ENCODE measurements at places on chromosomes 2 and 18.
A peak's percentile ranks its signal among the peaks of the same experiment; 100 is the strongest.

- DNase-seq, result no peak
Measured at GRCh38 chr18:35413163-35413511, 36.0 kb upstream of the ZNF396 start.

- DNase-seq, result no peak
Measured at GRCh38 chr2:134883552-134884293, 34.9 kb upstream of the CCNT2 start.

GRCh38 chr2:36355890-36356297 lies 316 bp downstream of the CRIM1 start:
- no peak for DNase-seq

GRCh38 chr18:9237981-9238380 lies 96.6 kb upstream of the TWSG1 start:
- DNase-seq, result no peak

DNA sequence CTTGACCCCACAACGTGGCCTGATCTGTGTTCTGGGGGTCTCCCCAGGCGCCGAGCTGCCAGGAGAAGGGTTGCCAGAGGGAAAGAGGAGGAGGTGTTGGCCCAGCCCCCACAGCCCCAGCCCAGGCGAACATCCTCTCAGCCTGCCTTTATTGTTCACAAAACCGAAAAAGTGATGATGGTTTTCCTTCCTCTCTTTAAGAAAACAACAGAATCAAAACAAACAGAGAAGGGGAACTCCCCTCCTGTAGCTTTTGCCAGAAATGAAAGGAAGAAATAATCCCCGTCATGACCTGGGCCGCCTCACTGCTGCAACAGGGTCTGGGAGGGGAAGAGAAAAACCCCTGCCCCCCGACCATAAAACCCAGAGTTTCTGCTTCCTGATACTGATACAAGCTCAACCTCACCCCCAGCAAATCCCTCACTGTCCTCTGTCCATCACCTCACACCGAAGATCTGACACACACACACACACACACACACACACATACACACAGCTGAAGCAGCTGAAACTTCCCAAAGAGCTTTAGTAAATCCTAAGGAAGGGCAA lies 52.0 kb downstream of the ZFP36L2 start:
- peak; percentile 90 for DNase-seq

- no peak for DNase-seq
Measured at GRCh38 chr2:35976611-35977010, 379.0 kb upstream of the CRIM1 start.

GRCh38 chr2:16656784-16657391 lies 8.7 kb downstream of the CYRIA start:
- no peak for DNase-seq

GRCh38 chr2:109321570-109321969 lies 192.6 kb downstream of the SH3RF3 start:
- no peak for DNase-seq

DNA sequence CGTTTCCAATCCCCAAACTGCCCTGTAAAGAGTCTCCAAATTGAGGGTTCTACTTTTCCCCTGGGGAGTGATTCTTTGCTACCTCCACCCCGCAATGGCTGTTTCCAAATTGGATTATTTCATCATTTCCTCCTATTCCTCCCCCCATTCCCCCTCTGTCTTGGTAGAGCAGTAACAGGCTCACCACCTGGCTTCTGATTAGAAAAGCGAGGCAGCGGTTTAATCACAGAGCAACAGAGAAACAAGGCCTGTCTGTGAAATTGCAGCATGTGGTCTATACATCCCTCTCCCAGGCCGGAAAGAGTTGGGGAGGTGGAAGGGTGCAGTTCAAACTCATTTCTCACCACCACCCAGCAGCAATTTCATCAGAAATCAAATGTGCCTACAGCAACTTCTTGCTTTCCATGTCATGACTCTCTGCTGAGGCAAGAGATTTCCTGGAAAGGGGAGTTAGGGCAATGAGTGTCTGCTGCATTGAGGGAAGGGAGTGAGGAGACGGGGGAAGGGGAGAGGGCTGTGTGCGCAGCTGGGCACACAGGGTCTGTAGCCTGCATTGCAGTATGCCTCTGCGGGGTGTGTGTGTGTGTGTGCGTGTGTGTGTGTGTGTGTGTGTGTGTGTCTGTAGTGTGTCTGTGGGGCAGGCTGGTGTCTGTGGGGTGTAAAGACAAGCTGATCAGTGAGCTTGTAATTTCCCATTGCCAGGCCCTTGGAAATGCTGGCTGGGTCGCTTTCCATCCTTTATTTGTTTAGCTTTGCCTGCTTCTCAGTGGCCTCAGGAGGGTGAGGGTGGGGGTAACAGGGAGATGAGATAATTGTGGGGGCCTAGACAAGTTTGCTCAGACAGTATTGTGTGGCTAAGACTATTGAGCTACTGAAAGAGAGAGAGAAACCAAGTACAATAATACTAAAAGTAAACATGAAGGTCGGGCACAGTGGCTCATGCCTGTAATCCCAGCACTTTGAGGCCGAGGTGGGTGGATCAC lies 13.5 kb upstream of the IGFBP2 start:
- DNase-seq, result peak; percentile 59

- no peak for DNase-seq
Measured at GRCh38 chr2:21097331-21097730, 26.4 kb upstream of the TDRD15 start.

GRCh38 chr2:171451074-171451473 lies 17.0 kb downstream of the DCAF17 start:
- no peak for DNase-seq

GRCh38 chr18:47531717-47532116 lies 280.3 kb upstream of the SKOR2 start:
- no peak for DNase-seq

DNA sequence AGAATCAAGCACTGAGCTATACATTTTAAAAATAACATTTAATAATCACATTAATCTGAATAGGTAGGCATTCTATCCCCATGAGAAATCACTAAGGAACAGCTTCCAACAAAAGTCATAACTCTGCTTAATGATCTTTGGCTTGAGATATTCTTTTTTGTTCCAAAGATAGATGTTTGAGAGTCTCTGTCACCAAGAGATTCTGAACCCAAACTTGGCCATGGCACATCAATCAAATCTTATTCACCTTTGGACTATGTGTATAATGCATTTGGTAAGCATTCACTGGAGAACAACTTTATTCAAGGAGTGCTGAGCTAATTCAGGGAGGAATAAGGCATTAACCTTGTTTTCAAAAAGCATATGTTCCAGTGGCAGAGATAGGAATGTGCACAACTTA lies 743.3 kb downstream of the SLC4A3 start:
- no peak for DNase-seq

DNA sequence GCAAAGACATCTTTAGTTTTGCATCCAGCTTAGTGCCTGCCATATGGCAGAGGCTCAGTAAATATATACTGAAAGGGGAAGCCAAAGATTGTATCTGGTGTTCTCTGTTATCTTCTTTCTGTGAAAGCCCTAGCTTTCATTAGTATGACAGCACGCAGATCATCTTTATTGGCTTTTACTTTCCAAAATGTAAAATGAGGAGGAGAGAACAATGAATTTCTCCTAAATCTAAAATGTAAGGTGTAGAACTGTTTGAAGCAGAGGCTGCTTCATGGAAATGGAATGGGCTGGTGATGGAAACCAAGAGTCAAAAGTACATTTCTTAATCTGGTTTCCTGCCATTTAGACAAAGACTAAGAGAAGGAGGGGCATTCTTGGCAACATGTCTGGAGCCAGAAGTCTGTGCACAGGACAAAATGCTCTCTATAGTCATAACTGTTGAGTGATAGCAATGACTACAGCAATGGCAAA lies 1029.9 kb upstream of the PIK3C3 start:
- no peak for DNase-seq

DNA sequence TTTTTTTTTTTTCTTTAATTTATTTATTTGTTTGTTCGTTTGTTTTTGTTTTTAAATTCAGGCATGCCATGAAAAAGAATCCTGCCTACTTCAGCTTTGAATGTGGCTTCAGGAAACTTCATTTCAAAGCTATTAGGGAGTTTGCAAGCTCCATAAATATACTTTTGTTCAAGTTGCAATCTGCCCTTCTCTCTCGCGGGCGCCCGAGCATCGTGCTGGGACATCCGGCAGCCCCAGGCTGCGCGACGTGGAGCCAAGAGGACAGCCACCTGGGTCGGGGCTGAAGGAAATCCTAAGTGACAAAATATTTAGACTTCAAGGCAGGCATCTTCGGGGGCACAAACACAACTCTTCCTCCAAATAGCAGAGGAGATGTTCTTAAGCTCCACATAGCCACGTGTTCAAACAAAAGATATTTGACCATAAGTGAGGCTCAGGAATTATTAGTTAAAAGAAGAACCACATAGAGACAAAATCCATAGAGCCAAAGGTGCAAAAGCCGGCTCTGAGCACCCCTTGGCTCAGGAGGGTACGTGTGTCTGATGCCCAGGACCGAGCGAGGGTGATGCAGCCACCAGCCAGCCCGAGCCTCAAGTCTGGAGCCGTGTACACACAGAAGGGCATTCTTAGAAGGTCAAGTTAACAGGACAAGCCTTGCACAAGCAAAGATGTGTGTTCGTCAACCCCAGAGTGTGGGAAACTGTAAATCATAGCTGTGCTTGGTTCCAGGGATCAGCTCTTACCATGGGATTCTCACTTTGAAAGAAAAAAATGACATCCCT lies 256.5 kb upstream of the SALL3 start:
- DNase-seq, result no peak

GRCh38 chr2:71410696-71411095 lies 42.7 kb upstream of the DYSF start:
- no peak for DNase-seq

GRCh38 chr2:83747141-83747540 lies 711.9 kb downstream of the SUCLG1 start:
- DNase-seq, result no peak

GRCh38 chr2:168210216-168210894 lies 37.0 kb downstream of the STK39 start:
- no peak for DNase-seq

DNA sequence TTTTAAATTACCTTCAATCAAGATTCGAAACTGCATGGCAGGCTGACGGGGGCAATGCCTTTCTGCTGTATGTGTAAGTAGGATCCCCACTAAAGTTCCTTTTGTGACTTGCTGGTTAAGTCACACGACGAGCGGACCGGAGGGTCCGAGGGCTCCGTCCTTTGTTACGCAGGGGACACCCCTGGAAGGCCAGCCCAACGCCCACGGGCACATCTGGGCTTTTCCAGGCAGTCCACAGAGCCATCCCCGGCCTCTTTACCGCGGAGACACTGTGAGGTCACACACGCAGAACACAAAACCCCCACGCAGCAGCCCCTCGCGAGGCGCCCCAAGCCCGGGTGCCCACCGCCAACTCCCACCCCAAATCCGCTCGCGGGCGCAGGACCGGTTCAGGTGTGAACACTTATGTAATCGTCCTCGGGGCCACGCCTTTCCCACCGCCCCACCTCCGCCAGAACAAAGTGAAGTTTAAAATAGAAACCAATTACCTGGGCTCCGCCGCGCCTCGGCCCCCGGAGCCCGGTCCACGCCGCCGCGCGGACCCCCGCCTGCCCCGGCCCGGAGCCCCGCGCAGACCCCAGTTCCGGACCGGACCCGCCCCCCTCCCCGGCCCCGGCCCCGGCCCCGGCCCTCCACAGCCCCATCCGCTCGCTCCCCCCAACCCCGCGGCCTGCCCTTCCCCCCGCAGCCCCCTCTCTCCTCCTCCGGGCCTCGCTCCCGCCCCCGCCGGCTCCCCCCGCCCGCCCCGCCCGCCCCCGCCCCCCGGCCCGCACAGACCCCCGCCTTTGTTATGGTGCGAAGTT lies 4.2 kb downstream of the ZNF516 start:
- DNase-seq, result peak; percentile 62

DNA sequence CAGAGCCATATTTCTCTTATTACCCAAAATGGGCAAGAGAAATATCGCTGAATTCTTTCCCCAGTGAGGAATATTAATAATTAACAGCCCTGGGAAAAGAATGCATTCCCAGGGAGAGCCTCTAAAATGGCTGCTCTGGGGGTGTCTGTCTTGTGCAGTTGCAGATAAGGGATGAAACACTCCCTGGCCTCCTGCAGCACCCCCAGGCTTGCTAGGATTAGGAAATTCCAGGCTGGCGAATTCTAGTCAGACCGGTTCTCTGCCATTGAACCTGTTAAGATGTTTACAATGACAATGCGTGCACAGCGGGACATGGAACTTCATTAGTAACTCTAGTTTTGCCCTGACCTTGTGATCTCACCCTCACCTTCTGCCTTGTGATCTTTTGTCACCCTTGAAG lies 24.5 kb downstream of the MRPL30 start:
- no peak for DNase-seq

DNA sequence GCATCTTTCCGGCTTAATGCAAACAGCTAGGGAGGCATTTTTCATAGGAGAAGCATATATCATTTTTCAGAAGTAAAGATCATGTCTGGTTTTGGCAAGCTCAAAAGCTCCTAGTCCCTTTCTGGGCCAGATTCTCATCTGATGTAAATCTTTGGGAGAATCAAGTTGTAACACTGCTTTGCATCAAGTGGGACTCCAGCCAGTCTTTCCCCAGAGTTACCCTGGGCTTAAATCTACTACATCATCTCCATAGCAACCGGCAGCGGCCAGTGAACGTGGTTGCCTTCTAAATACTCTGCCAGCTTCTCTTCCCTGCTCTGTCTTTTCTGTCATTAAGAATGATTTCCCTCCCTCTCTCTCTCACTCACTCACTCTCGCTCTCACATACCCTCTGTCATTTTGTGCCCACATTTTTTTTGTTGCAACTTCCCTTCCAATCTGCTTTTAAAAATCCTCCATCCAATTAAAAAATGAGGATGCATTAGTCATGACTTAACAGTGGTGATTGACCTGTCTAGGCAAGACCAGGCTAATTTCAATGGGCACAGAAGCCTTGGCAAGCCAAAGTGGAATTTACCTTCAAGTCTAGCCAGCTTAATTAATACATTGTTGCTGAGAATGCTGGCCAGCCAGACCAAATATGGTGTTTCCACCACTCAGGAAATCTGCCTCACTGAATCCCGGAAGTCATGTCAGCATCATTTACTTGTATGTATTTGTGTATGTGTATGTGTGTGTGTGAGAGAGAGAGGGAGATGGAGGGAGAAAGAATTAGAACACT lies 93.0 kb downstream of the NRP2 start:
- DNase-seq, result no peak

- no peak for DNase-seq
Measured at GRCh38 chr2:45826884-45827635, 175.6 kb downstream of the PRKCE start.

GRCh38 chr2:201833781-201834180 lies 27.4 kb downstream of the CDK15 start:
- no peak for DNase-seq

- DNase-seq, result no peak
Measured at GRCh38 chr18:10476338-10476791, 21.9 kb downstream of the APCDD1 start.

- DNase-seq, result peak; percentile 16
Measured at GRCh38 chr2:176814740-176815367, 397.7 kb upstream of the HNRNPA3 start.

DNA sequence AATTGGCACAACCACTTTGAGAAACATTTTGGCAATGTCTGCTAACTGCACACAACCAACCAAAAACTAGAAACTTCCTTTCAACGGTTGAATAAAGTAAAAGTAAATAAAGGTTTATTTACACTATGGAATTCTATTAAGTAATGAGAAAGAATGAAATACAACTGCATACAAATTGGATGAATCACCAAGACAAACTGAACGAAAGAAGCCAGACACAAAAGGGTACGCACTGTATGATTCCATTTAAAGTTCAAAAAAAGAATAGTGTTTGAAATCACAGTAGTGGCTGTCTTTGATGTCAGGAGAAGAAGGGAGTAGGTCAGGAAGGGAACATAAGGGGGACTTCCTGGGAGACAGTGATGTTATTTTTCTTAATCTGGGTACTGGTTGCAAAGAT lies 46.5 kb upstream of the SULT1C3 start:
- DNase-seq, result no peak
